Activated gamma-delta T cell treated with anti-CD3 and anti-CD28 coated beads, Interleukin-2, amount 50 U/mL, for 16 hours (primary cell): ENCODE measurements at places on chromosomes 4 and X.

- DNase-seq = no peak
Observed at GRCh38 chr4:123488916-123489315, 92.3 kb downstream of the SPRY1 start.

DNA sequence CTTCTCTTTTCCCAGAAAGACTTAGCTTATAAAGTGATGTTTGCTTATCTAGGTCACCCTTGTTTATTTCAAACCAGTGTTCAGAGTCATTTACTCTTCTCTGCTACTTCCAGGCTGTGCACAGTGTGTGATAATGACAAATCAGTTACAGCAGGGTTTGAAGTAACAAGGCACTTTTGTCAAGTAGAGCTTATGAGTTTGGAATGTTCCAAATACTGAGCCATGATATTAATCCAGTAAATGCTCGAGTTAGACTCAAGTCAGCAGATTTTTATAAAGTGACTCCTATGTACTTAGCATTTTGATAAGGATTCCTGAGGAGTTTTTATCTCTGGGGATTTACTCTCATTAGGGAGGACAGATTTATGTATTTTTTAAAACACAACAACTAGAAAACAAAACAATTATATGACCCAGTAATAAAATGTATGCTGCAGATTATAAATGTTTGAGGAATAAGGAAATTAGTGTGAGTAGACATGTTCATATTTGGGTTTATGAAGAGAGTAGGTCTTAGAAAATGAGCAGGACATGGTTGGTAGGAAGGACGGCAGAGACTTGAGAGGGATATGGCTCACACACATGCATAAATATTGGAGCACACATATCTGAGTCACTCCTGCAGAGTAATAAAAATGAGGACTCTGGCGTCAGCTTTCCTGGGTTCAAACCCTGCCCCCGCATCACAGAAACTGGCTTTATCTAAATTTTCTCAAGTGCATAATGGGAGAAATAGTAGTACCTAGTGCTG, 271.2 kb downstream of the FBXO8 start:
- no peak for DNase-seq

GRCh38 chrX:7192871-7193270, 44.9 kb upstream of the PUDP start:
- DNase-seq = no peak

GRCh38 chr4:110621839-110622751, 782 bp downstream of the PITX2 start:
- DNase-seq = no peak

- no peak for DNase-seq
Observed at GRCh38 chr4:25011135-25011866, 19.4 kb downstream of the LGI2 start.

DNA sequence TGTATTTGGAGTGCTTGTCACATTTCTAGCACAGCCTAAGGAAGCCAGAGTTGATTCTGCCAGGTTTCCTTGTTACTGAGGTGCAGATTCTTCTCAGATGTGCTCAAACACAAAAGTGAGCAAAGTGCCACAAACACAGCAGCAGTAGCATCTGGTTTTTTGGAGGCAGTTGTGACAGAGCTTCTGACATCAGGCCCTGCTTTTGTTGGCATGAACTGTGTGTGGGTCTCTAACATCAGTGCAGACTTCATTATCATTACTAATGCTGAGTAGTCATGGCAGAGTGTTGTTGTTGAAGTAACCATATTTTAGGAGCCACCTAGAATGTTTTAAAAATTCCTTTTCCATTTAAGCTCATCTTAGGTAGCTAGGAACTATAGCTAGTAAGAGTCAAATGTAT, 656.6 kb downstream of the ANKRD50 start:
- DNase-seq = no peak

GRCh38 chr4:101282076-101282844, 65.1 kb downstream of the PPP3CA start:
- DNase-seq = no peak

DNA sequence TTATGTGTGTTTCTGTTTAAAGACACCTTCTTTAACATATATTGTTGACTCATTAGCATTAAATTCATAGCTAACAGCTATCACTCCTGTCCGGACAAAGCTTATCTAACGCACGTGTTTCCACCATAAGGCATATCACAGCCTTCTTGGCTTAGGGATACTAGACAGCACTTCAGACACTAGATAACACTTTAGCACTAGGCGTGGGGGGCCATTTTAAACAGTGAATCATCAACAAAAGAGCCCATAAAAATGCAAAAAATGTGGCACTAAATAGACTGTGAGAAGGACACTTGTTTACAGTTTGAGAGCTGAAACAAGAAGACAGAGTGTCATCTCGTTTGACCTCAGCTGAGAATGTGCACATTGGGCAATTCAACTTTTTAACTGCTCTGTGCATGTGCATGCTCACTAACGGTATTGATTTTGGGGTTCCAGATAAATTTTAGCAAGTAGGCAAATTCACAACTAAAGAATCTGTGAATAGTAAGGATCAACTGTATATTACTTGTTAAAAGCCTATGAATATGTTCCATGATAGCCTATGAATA, 58.9 kb upstream of the RAI2 start:
- DNase-seq = no peak

DNA sequence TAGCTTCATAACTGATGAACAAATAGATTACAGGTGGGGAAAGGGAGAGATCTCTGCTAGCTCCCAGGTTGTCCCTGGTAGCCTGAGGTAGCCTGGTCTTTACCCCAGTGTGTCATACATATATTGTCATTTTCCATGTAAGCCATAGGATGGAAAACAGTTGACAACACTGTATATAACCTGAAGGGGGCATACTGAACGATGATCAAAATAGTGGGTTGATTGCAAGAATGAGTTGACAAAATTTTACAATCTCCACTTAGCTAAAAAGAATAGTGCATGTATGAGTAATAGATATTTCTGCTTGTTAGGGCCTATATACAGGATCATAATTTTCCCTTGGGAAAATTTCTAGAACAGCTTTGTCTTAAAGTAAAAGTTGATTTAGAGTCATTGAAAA, 304.1 kb upstream of the HAND2 start:
- DNase-seq = no peak

DNA sequence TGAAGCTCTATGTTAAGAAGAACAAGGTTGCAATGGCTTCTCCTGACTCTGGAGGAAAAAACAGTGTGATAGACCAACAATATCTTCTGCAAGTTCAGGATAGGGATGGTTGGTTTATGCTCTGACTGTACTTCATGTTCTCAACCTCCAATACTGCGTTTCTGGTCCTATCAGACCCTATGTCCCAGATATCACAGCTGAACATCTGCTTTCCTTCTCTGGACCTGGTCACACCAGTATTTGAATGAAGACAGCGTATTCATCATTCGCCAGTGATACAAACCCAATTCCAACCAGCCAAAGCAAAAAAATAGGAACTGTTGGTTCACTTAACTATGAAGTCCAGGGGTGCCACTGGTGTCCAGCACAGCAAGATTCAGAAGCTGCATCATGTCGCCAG, 124.5 kb upstream of the KLF3 start:
- no peak for DNase-seq

DNA sequence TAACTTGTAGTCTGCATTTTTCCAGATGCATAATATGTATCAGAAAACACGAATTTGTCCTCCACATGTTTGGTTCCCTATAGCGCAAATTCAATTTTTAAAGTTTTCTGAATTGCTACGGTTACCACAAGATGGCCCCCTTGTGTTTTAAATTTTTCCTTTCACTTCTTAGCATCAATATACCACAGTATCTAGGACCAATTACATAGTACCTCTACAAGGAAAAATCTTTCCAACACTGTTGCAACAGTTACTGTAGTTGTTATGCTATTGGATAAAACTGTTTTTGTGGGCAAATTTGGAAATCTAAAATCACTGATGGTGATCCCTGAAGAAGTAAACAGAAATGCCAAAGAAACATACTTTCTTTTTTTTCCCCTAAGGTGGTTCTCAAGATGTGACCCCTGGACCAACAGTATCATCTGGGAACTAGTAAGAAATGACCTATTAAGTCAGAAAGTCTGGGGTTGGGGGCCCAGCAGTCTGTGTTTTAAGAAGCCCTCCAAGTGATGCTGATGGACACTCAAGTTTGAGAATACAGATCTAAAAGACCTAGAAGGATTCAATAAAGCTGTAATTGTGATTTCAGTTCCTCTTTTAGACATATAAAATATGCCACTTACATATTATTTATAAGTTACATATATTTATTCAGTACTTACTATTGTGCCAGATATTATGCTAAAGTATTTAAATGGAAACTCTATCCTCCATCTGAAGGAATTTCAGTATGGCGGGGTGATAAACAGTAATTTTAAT, 3.1 kb downstream of the ZGRF1 start:
- DNase-seq = no peak

GRCh38 chr4:2412534-2412884, 5.9 kb downstream of the ZFYVE28 start:
- peak; percentile 43 for DNase-seq

DNA sequence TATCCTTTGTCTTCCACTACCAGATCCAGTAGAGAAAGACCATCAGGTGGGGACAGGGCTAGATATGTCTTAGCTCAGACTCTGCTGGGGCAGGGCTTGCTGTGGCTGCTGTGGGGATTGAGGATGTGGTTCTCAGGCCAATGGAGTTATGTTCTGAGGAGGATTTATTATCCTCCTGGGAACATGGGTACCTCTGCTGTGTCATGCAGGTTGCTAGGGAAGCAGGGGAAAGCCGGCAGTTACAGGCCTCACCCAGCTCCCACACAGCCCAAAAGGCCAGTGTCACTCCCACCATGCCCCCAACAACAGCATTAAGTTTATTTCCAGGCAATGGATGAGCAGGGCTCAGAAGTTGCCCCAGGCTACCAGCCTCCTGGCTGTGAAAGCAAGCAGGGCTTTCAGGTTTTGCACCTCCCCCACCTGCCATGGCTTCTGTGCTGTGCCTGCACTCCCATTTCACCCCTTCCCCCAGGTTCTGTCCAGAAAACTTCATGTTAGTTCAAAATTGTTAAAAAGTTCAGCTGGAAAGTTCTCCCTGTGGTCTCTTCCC, 879.9 kb downstream of the ARAP2 start:
- DNase-seq = no peak
